ENCODE measurements at places on chromosomes 12 and 14. TPM values are rescaled to one million over a fixed set of nuclear protein-coding genes. Genes with fewer than 3 reads are reported as not detected.

The AHNAK2 gene
- 2.3 TPM for total RNA-seq

The TSPAN9 gene
- 19.0 TPM for total RNA-seq

The PUS1 gene
- total RNA-seq, result 117 TPM

The WDHD1 gene
- total RNA-seq, result 93.7 TPM

The TAS2R7 gene
- total RNA-seq, result not detected

The RFX4 gene
- total RNA-seq, result 0.57 TPM

The IL26 gene
- not detected for total RNA-seq

The BEST3 gene
- 0.11 TPM for total RNA-seq

The NUAK1 gene
- 10.1 TPM for total RNA-seq

The KCNH3 gene
- 0.26 TPM for total RNA-seq

The COX6A1 gene
- total RNA-seq, result 415 TPM

The COA8 gene
- total RNA-seq, result 43.2 TPM

The C12orf50 gene
- 0.17 TPM for total RNA-seq

The CABP1 gene
- total RNA-seq, result 3.1 TPM

The MMP19 gene
- total RNA-seq, result 1.7 TPM

All from H9 (cell line).